Stimulated activated CD8-positive, alpha-beta memory T cell treated with anti-CD3 and anti-CD28 coated beads, Interleukin-4, amount 100 ng/mL, for 1 hour (primary cell): ENCODE measurements at places on chromosomes 5 and 9.

GRCh38 chr5:109614981-109615380 is 74.7 kb upstream of the MAN2A1 start:
- DNase-seq: no peak

- DNase-seq: no peak
These were observed 876 bp upstream of the JAK2 start for GRCh38 chr9:4984171-4984620.

- DNase-seq: no peak
These were observed 44.1 kb upstream of the FOXE1 start for GRCh38 chr9:97808972-97809371.

DNA sequence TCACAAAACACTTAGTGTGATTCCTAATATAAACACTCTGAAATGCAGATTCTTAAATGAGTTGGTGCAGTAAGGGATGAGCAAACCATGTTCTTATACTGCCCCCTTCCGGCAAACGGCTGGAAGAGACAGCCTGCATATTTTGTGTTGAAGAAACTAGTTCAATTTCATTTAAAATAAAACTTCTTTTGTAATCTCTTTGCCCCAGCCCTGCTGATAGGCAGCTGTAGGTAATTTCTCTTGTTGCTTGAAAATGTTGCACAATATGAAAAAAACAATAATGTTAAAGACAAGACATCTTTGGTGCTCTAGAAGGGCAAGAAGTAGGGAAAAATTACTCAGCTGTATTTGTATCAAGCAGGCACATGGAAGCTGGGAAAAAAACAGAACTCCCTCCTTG is 89.7 kb upstream of the CCNG1 start:
- DNase-seq: no peak

DNA sequence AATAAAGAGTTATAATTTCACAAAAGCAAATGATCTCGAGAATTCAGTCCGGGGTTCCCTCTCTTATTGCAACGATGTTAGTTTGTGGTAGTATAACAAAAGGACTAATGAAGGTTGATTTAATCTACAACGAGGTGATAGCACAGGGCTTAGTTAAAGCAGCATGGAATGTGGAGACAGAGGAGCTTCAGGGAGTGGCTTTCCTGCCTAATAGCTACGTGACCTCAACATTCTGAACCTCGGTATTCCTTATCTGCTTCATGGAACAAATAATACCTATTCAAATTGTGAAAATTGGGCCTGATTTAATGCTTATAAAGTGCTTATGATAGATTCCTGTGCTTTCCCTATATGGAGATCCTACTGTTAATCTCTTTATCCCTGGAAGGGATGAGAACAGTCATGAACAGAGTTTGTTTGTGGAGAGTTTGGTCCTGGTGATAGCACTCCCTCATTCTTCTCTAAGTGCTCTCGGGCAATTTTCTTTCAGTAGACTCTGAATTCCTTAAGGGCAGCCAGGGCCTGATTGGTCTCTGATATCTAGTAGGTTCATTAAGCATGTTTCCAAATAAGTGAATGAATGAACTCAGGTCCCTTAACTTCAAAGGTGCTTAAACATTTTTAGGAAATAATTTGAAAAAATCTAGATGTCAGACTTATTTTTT is 104.1 kb upstream of the TUT7 start:
- no peak for DNase-seq

DNA sequence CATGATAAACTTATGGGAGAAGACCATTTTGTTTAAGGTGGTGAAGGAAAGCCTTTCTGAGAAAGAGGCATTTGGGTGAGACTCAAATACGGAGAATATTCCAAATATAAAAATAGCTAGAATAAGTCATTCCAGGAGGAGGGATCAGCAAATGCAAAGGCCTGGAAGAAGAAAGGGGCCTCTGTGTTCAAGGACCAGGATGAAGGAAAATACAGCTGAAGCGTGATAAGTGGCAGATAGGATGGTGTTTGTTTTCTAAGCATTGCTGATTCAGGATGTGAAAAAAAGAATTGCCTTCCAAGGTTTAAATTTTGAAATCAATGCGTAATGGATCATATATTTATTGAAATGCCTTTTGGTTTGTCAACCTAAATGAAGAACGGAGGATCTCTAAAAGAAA is 59.4 kb upstream of the CAST start:
- no peak for DNase-seq

- DNase-seq: no peak
These were observed 53.1 kb downstream of the SVEP1 start for GRCh38 chr9:110526426-110526825.

GRCh38 chr9:109751253-109751652 is 28.7 kb upstream of the PALM2AKAP2 start:
- no peak for DNase-seq

- DNase-seq: no peak
These were observed 83.7 kb downstream of the SH3TC2 start for GRCh38 chr5:148979083-148979723.

- no peak for DNase-seq
These were observed 5.5 kb upstream of the GLIS3 start for GRCh38 chr9:4305065-4305985.

DNA sequence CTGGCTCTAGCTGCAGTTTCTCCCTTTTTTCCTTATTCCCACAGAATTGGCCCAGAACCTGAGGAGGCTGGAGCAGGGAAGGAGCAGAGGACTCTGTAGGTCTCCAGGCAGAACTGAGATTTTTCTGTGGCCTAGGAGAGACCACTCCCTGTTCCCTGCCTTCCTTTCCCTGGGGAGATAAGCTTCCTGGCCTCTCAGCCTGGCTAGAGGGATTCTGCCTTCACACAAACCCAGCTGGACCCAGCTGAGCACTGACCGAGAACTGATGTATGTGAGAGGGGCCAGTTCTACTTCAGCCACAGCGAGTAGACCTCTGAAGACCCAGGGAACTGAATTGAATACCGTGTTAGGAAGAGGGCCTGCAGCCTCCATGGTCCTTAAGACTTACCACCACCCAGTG is 48.0 kb downstream of the RUSC2 start:
- DNase-seq: no peak

DNA sequence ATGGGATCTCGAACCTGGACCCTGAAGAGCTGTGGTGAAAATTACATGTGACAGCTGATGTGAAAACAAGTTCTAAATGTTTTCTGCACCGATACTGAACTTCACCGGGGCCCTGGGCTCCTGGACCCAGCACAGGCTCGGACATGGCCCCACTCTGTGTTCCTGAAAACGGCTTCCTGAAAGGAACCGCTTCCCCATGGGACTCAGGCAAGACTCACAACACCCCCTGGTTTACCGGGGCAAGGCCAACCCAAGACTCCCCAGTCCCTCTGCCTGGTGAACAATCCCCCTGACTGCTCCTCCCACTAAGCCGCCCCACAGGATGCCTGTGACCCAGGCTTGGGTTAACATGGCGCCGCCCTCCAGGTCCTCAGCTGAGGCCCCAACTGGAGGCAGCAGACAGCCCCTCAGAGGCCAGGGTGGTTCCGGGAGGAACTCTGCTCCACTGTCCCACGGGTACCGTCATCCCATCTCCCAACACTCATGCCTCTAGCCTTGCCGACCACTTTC is 124.5 kb upstream of the FOXD4L5 start:
- DNase-seq: no peak

DNA sequence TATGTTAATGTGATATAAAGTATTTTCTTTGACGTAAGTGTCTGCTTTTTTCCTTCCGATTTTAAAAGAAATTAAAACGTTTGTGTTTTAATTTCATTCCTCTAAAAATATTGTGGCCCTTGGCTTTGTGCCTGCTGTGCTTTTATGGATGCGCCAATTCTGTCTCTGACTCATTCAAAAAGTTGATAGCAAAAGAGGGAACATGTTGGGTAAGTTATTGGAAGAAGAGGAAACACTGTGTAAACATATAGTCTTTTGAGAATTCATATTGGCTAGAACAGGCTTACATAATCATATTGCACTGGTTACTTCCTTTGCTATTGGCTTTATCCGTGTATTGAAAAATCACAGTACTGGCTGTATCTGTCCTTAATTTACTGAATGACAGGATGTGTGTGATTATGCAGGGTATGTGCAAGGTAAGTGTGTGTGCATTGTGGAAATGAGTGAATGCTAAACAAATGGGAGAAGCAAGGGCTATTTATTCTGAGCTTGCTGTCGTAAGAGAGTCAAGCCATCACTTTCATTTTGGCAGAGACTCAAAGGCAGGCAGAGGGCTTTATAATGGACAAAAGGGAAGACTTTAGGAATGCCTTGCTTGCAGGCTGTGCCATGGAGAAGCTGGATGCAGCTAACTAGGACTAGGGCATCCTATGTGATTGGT is 67.8 kb downstream of the SGCD start:
- DNase-seq: no peak

DNA sequence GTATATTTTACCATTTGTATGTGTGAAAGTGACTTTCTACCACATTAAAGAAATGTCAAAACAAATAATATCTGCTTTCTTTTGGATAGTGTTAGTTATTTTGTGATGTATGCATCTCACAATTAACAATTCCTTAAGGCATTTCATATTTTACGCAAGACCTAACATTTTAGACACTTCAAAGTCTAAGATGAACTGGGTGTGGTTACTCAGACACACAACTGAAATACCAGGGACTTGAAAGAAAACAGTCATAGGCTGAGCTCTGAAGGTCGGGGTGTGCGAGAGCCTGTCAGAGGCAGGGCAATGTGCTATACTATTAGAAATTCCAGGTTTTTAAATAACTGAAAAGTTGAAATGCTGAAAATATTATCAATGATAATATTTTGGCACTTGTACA is 44.5 kb upstream of the ZNF622 start:
- DNase-seq: no peak

- no peak for DNase-seq
These were observed 161.2 kb upstream of the PITX1 start for GRCh38 chr5:135195270-135195608.
